ENCODE measurements at places on chromosomes 1 and 21.

- DNase-seq: peak; percentile 60
Observed at GRCh38 chr1:235416662-235417049, 49.4 kb downstream of the TBCE start.

- DNase-seq: no peak
Observed at GRCh38 chr1:99474350-99474893, 171.5 kb upstream of the PALMD start.

GRCh38 chr1:190957565-190957964 lies 479.9 kb upstream of the BRINP3 start:
- no peak for DNase-seq

- peak; percentile 51 for DNase-seq
Observed at GRCh38 chr1:196317535-196318522, 290.4 kb downstream of the KCNT2 start.

GRCh38 chr1:214566158-214567104 lies 15.0 kb upstream of the PTPN14 start:
- peak; percentile 93 for DNase-seq

DNA sequence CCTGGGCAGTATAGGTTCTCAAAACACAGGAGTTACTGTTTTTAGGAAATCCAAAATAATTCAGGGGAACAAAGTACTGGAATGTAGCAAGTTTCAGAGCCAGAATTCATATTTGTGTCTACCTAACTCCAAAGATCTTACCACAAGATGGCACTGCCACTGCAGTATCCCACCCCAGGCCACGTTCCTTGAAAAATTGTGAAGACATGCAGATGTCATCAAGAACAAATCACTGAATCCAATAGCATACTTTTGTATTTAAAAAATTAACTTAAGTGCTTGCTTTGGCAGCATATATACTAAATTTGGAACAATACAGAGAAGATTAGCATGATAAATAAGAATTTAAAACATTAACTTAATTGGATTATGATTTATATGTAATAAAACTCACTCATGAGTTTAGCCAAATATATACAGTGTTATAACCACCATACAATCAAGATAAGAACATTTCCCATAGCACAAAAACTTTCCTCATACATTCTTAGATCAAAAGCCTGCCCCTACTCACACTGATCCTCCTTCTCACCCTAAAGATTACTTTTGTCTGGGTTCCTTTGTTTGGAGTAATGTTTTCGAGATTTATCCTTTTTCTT lies 209.9 kb downstream of the FAF1 start:
- peak; percentile 51 for DNase-seq

DNA sequence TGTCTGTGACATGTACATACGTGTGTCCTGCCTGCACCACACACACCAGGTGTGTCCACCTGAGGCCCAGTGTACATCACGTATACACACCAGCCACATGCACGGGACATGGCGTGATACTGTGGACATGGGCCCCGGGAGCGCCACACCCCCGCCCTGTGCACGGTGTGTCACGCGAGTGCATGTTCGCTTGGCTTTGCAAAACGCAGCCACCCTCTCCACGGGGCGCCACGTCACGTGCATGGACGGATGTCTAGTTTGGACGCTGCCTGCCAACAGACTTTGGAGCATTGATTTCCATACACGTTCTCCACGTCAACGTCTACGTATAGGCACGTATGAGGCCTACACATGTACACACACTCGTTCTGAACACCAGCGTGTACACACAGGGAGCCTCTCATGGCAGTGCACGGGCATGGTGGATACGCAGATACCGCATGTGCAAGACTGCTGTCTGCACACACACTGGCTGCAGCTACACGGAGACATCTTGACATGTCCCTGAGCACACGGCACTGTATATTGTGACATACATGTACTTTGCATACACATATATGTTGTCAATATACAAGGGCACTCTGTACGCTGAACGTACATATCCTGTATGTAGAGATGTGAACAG lies 2.7 kb downstream of the TMEM240 start:
- DNase-seq: no peak

DNA sequence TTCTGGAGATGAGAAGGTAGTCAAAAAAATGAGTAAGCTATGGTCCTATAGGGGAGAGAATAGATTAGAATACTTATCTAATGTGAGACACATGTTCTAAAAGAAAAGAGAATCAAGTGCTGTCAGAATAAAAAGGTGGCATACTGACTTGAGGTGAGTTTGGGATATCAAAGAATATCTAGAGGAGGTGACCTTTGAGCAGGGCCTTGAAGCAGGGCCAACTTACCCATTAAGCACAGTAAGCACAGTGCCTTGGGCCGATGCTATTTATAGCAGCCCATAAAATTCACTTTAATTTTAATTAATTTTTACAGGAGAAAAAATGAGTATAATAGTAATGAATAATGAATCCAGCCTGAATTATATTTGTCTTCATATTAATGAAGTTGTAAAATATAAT lies 92.2 kb downstream of the XPR1 start:
- DNase-seq: no peak

DNA sequence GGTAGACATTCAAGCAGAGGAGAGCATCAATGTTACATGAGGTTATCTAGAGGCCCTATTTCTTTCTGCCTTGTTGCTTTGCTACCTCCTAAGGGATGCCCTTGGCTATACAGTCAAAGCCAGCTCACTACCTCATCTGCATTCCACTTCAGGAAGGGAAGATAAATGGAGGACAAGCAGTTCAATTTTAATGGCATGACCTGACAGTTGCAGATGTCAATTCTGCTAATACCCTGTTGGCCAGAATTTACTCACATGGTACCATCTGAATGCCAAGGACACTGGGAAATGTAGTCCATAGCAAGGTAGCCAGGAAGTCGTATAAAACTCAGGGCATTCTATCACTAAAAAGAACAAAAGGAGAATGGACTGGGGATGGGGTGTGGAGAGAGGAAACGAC lies 31.5 kb downstream of the PALMD start:
- DNase-seq: no peak

DNA sequence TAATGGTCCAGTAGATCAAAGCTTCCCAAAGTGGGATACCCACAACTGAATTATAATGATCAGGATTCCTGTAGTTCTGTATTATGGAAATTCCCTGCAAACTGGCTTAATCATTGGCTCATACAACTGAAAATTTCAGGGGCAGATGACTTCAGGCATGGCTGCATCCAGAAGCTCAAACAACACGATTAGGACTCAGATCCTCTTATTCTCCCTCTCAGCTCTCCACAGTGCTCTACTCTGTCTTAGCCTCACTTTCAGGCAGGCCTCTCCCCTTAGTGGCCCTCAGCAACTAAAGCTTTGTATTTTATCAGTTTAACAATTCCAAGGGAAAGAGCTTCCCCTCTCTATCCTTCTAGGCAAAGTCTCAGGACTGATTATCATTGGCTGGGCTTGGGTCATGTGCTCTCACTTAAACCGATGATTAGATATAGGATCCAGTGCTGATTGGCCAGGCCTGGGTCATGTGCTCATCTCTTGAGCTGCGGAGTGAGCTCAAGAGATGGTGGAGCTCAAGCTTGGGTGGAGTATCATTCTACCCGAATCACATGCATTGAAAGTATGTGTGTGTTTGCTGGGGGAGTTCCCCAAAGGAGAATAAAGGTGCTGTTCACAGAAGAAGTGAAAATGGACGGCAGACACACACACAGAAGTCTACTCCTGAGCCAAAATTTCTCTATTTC lies 57.9 kb upstream of the RUNX3 start:
- DNase-seq: no peak

GRCh38 chr21:44749759-44750674 lies 38.6 kb upstream of the TSPEAR start:
- no peak for DNase-seq

DNA sequence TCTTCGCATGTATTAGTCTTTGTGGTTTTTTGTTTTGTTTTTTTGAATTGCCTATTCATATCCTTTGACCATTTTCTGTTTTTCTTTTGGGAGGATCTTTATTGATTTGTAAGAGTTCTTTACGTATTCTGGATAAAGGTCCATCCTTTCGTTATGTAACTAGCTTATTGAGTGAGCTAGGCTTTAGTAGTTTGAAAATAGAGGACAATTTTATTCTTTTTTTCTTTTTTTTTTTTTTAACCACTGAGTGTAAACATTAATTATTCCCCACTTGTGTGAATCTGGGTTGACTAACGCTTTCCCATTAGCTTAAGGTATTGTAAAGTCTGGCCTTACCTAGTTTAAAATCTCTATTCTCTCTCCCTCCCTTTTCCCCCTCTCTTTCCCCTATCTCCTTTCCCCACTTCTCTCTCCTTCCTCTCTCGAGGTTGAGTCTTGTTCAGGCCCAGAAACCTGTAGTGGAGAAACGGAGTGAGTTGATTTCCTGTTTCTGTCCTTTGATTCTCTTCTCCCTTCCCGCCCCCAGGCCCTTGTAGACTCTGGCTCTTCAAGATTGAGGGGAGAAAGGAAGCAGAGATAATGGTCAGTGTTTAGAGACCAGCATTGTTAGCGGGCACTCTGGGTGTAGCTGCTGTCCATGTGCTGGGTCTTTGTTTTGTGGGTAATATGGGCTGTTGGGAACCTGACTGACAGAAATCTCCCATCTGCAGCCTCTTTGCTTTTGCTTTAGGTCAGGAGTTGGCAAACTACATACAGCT lies 1.5 kb downstream of the MORC3 start:
- DNase-seq: peak; percentile 26

GRCh38 chr21:32748529-32748928 lies 20.7 kb upstream of the SYNJ1 start:
- no peak for DNase-seq

GRCh38 chr1:207822602-207823451 lies 71.0 kb downstream of the CD46 start:
- DNase-seq: peak; percentile 81

DNA sequence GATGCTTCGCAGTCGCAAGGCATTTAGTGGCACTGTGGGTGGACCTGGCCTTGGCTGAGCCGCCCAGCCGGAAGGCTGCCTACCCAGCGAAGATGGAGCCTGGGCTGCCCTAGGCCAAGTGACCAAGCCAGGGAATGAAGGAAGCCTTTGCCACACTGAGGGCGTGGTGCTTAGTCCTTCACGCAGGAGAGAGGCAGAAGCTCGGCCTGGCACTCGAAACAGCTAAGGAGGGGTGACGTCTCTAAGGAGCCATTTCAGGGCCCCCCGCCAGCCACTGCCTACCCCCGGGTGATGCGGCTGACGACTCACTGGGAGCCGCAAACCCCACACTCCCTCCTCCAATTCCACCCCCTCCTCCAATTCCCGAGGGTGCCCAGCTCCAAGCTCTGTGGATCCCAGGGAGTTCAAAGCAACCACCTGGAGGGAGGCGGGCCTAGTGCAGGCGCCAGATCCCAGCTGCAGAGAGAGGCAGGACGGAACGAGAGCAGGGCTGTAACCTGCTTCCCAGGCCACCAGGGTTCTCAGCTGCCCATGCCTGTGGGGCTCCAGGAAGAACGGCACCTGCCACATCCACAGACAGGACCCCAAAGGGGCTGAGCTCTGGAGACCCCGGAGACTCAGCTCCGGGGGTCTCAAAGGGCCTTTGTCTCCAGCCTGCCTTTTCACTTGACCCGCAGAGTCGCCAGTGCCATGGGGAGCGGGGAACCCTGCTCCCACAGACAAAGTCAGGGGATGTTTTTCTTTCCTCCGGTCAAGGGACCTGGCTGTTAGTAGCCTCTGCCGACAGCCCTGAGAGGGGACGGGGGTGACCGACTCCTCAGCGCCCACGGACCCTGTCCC lies 75.8 kb downstream of the ARHGEF16 start:
- no peak for DNase-seq

GRCh38 chr1:182308826-182309225 lies 82.8 kb downstream of the GLUL start:
- DNase-seq: no peak

- no peak for DNase-seq
Observed at GRCh38 chr1:59411147-59411546, 114.3 kb downstream of the FGGY start.

GRCh38 chr1:156489166-156489934 lies 11.2 kb downstream of the MEF2D start:
- DNase-seq: no peak

DNA sequence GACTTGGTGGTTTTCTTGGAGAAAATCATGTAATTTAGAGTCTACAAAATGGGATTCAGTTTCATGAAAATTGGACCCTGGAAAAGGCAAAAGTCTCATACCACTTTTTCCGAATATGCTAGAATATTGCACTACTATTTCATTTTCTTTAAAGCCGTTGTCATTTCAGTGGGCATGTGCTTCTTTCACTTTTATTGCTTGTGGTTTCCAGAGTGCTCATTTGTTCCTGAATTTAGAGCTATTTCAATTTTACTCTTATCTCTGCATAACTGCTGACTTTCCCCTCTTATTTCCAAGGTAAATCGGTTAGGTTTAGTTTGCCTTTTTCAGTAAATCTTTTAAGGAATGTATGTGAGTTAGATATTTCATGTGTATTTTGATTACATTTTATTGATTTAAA lies 11.6 kb downstream of the HHAT start:
- no peak for DNase-seq

DNA sequence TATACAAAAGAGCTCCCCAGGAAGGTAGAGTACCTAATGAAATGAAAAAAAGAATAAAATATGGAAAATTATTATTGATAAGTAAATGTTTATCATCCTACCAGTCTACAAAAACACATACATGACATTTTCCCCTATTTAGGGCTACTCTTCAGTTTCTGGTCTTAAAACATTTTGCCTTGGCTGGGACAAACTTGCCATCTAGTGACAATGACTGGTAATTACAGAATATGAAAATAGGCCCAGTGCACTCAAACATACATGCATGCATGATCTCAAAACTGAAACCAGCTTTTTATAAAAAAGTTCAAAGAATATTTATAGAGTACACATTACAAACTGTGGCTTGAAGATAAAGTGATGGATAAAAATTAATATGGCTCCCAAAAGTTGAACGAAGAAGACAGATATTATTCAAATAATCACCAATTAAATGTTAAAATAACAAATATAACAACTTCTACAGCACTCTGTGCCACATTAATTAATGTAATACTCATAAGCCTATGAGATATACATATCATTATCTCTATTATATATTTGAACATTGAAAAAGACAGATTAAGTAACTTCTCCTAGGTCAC lies 10.5 kb upstream of the RNPC3 start:
- peak; percentile 74 for DNase-seq

DNA sequence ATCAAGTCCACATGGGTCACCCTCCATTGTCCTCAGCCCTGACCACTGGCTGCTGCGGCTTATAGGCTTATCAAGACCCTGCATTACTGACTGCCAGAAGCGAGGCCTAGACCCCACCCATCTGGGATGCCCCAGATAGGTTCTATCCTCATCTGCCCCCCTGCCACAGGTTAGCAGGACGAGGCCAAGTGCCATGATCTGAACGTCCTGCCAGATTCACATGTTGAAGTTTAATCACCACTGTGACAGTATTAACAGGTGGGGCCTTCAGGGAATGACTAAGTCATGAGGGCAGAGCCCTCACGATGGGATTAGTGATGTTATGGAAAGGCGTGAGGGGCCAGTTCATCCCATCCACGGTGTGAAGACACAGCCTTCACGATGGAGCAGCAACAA lies 6.2 kb upstream of the CPLANE2 start:
- DNase-seq: no peak

GRCh38 chr1:36151845-36152203 lies 2.5 kb upstream of the TRAPPC3 start:
- no peak for DNase-seq
